ENCODE measurements at places on chromosomes 6 and 20.

- DNase-seq: no peak
These were observed 58.7 kb downstream of the ADGB start for GRCh38 chr6:146657432-146657831.

DNA sequence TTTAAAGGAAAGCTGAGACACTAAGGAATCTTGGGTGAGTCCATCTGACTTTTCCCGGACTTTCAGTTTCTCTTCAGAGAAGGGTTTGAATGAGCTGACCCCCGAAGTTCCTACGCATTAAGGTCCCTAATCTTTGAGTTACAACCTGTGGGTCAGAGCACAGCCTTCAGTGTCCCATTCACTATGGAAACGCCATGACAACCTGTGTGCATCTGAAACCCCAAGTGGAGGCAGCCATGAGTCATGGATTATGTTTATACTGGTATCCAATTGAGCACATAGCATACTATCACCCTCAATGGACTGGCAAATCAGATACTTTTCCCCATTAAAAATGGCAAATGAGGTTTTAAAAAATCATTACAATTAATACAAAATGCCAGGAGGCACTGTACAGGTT, 11.4 kb downstream of the MYLK4 start:
- DNase-seq: no peak

- no peak for DNase-seq
These were observed 3.1 kb upstream of the CSE1L start for GRCh38 chr20:49043000-49043399.

GRCh38 chr6:90025523-90026061, 131.3 kb downstream of the GJA10 start:
- DNase-seq: no peak

DNA sequence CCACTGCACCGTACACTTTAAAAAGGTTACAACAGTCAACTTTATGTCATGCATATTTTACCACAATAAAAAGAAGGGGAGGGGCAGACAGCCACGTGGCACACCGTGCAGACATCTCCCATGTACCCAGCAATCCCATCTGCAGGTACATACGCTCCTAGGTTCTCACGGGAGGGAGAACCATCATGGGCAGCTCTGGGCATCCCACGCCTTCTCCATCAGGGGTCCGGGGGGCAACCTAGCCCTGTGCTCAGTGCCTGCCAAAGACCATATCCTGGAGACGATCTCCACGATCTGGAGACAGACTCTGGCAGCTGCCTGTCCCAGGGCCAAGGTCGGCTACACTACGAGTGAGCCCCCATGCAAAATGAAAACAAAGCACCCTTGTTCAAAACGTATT, 2.5 kb upstream of the BNIP5 start:
- DNase-seq: no peak

DNA sequence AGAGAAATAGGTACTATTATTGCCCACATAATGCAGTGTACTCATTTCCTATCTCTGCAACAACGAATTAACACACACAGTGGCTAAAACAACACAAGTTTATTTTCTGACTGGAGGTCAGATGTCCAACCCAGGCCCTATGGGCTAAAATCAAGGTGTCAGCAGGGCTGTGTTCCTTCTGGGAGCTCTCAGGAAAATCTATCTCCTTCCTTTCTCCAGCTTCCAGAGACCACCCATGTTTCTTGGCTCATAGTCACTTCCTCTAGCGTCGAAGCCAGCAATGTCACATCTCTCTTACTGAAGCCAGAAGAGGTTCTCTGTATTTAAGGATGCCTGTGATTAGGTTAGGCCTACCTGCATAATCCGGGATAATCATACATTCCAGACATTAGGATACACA, 60.9 kb upstream of the TOP1 start:
- DNase-seq: no peak

DNA sequence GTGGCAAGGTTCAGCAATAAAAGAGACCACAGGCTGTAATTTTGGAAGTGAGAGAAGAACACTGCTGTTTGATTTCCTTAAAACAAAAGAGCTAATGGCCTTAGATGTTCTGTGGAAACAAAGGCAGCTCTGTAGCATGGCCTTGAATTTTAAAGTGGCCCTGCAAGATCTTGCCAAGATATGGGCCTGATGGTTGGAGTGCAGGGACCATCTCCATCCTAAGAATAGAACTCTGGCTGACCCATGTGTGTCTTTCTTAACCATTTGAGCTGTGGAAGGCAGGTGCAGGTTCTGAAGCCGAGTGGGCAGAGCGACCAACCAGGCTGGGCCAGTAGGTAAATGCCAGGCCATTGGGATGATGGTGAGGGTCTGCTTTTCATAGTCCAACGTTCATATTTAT, 73.8 kb upstream of the VSTM2L start:
- DNase-seq: no peak

DNA sequence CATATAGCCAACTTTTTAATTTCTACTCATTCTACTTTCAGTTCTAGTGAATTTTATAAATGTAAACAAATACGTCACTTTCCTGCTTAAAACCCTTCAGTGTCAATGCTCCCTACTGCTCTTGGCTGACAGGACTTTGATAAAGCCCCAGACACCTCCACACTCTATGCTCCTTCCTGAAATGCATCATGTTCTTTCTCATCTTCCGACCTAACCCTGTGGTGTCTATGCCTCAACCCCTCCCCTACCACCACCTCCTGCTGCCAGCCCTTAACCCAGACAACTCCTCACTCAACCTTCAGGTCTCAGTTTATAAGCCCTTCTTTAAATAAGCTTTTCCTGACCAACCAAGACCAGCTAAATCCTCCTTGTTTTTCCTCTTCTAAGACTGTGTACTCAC, 19.1 kb downstream of the TLDC2 start:
- DNase-seq: no peak

DNA sequence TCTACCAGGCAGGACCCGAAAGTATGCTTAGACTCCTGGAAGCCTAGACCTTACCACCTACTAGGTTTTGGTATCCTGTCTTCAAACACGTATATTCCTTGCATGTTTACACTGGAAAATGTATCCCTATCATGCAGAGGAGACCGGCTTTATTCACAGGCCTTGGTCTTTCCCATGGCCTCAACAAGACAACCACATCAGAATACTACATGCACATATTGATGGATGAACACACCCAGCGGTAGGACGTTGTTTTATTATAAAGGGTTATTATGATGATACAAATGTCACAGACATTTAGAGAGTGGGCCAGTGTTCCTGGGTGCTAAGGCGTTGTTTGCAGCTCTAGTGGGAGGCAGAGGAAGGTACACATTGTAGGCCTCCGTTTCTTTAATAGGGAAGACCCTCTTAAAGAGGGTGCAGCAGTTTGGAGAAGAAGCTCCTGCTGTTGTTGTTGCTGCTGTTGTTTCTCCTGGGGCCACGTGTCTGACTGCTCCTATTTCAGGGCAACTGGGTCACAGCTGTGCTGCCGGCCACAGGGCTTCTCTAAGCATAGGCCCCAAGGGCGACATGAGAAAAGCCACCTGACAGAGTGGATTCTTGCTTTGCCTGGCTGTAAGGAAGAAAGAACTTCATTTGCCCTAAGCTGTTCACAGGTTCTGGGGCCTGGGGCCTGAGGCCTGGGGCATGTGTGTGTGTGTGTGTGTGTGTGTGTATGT, 98.3 kb upstream of the SASH1 start:
- no peak for DNase-seq

- DNase-seq: no peak
These were observed 2.7 kb downstream of the WRNIP1 start for GRCh38 chr6:2767657-2768524.

DNA sequence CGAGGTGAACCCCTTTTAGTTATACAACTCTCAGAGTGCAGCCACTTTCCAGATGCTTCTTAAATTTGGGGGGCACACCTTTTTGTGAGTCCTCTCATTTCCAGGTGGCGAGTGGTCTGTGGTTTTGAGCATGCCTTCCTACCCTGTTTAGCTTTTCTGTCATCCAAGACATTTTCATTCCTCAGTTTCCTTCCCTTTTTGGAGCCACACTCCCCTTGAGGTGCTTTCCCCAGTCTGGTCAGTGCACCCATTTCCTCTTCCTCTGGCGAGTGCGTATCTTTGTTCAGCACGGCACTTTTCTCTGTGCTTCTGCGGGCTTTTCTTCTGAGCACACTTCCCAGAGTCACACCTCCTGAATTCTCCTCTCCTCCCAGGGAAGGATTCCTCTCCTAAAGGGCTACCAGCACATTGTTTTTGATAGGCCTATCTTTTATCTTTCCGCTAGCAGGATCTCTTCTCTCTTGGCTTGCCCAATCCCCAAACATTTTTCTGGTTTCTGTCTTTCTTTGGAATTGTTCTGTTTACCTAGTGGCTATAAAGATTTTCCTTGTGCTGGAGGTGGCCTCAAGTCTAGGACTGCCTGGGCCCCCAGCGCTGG, 1.4 kb downstream of the PHF20 start:
- peak; percentile 41 for DNase-seq

DNA sequence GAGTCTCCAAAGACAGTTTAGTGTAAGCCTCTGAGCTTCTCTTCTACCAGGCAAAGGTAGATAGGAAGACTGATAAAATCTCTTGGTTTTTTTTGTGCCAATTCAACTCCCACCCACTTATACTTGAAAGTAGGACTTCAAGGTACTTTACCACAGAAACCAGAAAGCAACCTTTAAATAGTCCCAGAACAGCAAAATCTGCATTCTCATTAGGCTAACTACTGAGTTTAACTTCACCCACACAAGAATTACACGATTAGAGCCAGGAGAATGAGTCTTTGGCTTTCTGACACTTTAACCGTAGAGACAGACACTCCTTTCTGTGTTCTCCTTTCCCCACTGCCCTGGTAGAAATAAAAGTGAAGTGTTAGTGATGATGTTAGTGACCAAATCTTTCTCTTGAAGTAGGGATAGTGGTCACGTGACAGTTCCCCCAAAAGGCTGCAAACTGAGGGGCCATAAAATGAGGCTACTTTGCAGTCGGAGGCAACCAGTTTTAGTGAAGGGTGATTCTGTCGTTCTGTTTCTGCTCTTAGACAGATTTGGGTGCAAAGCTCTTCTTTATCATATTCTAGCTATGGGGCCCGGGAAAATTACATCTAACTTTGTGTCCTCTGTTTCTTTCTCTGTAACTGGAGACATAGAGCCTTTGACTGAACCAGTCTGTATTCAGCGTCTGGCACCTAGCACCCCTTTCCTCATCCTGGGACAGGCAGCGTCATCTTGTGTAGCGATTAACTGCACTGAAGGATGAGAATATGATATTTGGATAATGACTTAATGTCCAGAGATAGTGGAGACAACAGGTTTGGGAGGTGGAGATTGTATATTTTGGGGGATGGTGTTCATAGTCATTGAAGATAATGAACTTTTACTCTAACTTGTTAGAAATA, 206.4 kb upstream of the CITED2 start:
- DNase-seq: peak; percentile 52

- DNase-seq: no peak
These were observed 50.2 kb downstream of the STK35 start for GRCh38 chr20:2151858-2152281.

DNA sequence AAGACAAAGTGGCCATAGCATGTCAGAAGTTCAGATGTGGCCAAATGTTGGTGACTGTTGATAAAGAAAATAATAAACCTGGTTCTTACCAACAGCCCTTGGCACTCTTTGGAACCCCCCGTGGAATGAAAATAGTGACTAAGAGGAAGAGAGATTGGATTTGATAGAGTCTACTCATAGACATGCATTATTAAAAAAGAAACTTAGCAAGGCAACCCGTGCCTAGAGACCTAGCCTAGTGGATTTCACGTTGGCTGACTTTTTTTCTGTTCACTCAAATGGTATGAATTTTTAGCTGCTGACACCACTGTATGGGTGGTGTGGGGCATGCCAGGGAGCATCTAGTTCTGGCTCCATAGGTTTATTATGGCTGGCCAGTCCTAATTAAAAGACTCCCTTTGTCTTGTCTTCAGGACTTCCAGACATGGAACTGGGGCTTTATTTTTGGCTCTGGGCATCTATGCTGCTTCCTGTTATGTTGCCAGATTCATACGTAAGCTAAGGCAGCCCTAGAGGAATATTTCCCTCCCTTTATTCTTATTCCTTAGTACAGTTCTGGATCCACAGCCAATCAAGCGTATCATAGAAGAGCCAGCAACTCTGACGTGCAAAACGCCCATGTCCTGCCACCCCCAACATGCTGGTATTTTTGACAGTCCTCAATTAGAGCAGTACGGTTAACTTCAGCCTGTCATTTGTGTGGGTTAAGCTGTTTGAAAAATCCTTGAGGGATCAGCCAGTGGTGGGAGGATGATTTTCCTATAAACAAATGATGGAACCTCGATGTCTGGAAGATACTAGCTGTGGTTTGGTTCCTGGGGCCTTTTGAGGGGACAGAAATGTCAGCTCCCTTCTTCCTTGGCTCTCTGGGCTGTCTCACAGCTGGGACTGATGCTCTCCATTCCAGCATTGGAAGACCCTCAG, 127.5 kb downstream of the ISM1 start:
- DNase-seq: no peak

All from GM20000 (cell line).